ENCODE measurements at places on chromosomes 13 and 19.

DNA sequence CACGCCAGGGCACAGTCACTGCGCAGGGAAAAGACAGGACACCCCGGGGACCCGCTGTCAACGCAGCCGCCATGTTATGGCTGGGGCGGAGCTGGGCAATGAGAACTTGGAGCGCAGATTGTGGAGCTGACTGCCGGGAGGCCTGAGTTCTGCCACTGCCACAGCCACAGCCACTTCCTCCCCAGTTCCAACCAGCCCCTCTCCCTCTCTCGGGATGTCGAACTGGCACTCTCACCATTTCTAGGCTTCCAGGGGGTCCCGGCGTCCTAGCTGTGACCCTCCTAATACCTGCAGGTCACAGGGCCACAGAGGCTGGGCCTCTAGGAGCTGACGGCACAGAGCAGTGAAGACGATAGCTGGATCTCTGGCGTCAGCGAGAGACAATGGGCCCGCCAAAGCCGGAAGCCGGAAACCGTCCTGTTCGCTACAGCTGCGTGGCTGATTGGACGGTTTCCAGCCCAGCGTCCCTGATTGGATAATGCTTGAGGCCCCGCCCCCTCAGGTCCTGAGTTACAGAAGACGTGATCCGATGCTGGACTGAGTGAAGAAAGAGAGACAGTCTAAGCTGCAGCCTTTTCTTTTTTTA, at the start of gene ZNF506:
Gene ZNF506, minus strand, starts transcription at position 385 of the 586 bp plus-strand sequence. Its CDS starts 147 bp downstream, at position 238.
- DNase-seq = peak; percentile 99

GRCh38 chr19:52691215-52691610, 43.6 kb downstream of the ZNF611 start:
- DNase-seq = no peak

DNA sequence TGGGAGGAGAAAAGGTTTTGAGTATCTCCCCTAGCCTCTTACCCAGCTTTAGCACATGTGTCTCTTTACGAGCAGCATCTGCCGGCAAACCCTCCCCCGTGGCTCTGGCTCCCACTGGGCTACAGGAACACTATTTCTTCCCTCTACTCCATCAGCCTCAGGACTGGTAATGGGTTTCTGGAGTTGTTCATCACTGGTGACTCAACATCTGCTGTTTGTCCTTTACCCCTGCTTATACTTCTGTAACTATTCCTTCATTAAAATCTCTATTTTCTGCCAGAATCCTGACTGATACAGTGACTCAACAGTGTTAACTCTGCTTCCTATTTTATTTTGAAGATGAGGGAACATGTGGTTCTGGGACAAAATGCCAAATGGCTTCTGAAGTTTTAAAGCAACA, 437.3 kb upstream of the HTR2A start:
- DNase-seq = no peak

DNA sequence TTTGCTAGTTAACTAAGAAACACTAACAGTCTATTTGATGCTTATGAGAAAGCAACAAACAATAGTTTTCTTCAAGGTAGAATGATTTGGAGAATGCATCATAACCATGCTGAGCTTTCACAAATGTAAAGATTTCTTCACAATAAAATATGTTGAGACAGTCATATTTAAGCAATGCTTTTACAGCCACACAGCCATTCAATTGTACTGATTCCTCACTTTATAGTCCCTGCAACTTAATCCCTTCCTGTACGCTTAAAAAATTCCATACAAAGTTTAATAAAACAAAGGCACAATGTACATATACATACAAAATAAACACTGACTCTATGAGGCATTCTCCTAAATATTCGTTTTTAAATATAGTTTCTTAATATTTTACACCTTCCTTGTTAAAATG, 4.7 kb upstream of the ACOD1 start:
- no peak for DNase-seq

DNA sequence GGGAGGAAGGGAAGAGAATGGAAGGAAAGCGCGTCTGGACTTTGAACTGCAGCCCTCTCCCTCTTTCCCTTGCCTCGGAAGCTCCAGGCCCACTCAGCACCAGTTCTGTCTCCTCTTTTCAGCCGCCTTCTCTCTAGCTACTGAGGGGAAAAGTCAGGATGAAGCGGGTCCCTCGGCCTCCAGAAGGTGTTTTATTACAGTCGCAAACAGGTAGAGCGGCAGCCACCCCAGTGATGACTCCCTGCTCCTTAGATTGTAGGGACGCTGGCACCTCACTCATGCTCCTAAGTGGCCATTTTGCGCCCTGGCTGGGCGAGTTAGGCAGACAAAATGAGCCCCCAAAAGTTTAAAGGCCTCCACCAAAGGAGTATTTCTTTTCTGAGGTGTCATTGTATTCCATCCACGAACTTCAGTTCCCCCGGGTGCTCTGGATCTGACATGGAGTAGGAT, 954 bp upstream of the STK24 start:
- DNase-seq = no peak

GRCh38 chr19:49887665-49888509, 8.8 kb downstream of the IL4I1 start:
- no peak for DNase-seq

DNA sequence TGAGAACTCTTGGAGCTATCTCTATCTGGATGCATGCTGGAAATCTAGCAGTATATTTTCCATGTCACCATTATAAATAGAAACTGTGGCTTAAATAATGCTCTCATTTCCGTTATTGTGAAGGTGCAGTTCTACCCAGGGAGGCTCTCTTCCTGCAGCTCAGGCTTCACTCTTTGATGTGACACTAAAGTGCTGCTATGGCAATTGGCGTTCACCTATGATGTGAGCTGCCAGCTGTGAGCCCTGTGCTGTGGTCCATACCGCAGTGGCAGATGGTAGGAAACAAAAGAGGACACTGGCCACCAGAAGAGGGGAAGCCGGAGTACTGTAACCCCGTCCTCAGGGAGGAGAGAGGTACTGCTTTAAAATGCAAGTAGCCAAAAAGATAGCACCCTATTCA, 40.6 kb upstream of the ZNF681 start:
- DNase-seq = peak; percentile 58

DNA sequence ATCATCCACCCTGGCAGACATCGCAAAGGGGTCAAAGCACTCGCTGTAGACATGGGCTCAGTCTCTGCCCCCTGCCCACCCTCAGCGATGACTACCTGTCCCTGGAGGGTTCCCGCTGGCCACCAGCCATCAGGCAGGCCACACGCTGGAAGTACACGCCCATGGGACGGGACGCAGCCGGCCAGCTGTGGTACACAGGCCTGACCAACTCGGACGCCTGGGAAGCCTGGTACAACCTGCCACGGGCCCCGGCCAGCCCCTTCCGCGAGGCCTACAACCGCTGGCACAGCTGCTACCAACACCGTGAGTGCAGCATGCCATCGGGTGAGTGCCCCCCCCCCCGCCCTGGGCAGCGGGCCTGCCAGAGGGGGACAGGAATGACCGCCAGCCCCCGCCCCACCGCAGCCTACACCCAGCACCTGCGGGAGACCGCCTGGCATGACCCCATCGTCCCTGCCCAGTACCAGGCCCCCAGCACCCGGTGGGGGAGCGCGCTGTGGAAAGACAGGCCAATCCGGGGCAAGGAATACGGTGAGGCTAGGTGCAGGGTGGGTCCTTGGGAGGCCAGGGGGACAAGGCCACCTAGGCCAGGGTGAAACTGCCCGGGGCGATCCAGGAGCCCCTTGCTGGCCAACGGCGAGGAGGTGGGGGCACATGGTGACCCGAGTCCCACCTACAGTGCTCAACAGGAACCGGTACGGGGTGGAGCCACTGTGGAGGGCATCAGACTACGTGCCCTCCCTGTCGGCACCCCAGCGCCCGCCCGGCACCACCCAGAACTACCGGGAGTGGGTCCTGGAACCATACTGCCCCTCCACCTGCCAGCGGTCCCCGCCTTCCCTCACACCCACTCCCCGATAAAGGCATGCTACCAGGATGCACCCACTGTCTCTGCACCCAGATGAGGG, 4.4 kb downstream of the TEKTIP1 start:
- no peak for DNase-seq

- DNase-seq = no peak
Observed at GRCh38 chr13:60642552-60642951, 245.5 kb downstream of the TDRD3 start.

GRCh38 chr19:38597075-38597474, 20.7 kb downstream of the MAP4K1 start:
- DNase-seq = no peak

DNA sequence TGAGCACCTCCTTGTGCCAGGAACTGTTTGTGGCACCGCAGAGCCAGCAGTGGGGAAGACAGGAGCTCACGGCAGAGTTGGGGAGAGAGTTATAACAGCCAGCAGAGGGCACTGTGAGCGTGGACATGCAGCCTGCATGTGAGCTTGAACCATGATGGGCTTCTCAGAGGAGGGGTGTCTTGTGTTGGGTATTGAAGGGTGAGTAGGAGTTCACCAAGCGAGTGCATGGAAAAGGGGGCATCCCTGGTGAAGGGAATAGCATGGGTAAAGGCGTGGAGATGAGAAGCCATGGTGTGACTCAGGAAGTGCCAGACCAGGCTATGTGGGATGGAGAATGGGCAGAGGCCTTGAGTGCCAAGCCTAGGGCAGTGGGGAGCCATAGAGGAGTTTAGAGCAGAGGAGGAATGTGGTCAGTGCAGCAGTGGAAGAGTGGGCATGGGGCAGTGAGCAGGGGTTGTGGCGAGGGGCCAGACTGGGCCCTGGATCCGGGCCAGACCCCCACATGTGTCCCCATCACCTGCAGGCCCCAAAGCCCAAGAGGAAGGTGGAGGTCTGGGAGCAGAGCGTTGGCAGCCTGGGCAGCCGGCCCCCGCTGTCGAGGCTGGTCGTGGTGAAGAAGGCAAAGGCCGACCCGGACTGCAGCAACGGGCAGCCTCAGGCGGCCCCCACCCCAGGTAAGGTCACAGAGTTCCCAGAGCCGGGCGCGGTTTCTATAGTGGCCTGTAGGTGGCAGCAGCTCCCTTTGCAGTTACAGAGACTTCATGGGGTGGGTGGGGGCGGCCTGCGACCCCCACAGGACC, 11.8 kb upstream of the SHD start:
- peak; percentile 75 for DNase-seq

DNA sequence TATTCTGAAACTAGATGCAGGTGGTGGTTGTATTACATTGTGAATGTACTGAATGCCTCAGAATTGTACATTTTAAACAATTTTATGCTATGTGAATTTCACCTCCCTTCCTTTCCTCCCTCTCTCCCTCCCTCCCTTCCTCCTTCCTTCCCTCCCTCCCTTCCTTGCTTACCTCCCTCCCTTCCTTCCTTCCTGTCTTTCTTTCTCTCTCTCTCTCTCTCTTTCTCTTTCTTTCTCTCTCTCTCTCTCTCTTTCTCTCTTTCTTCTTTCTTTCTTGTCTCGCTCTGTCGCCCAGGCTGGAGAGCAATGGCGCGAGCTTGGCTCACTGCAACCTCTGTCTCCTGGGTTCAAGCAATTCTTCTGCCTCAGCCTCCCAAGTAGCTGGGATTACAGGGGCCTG, 37.2 kb downstream of the IER2 start:
- no peak for DNase-seq

DNA sequence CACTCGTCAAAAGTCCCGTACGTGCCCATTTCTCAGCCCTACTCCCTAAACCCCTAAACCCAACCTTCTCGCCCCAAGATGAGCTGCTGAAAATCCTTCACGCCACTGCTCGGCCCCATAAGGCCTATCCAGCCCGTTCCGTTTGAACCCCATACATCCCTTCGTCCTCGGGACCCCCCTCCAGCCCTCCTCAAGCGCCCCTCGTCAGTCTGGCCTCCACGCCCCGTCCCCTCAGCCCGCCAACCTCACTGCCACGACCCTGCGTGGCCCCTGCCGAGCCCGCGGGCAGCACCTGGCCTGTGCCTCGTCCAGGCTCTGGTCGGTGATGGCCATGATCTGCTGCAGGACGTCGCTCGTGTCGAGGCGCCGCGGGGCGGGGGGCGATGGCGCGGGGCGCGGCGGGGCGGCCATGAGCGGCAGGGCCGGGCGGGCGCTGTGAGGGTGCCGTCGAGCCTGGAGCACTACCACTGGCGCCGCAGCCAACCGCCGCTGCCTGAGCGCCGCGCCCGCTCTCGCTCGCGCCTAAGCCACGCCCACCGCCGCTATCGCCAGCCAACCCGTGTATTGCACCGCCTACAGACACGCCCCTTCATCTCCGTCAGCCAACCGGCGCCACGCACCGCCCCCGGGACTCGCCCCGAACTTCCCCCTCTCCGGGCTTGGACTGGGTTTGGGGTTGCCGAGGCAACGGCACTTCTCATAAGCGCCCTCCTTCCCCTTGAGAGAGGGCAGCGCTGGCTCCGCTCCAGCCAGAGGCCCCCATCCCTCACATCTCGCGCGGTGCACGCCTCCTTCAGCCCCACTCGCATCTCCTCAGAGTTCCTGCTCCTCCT, at the start of gene PBX4:
Gene PBX4, minus strand, starts transcription at position 469 of the 833 bp plus-strand sequence. Its CDS starts 58 bp downstream, at position 411.
- peak; percentile 100 for DNase-seq

- no peak for DNase-seq
Observed at GRCh38 chr13:67763384-67763783, 533.2 kb upstream of the PCDH9 start.

DNA sequence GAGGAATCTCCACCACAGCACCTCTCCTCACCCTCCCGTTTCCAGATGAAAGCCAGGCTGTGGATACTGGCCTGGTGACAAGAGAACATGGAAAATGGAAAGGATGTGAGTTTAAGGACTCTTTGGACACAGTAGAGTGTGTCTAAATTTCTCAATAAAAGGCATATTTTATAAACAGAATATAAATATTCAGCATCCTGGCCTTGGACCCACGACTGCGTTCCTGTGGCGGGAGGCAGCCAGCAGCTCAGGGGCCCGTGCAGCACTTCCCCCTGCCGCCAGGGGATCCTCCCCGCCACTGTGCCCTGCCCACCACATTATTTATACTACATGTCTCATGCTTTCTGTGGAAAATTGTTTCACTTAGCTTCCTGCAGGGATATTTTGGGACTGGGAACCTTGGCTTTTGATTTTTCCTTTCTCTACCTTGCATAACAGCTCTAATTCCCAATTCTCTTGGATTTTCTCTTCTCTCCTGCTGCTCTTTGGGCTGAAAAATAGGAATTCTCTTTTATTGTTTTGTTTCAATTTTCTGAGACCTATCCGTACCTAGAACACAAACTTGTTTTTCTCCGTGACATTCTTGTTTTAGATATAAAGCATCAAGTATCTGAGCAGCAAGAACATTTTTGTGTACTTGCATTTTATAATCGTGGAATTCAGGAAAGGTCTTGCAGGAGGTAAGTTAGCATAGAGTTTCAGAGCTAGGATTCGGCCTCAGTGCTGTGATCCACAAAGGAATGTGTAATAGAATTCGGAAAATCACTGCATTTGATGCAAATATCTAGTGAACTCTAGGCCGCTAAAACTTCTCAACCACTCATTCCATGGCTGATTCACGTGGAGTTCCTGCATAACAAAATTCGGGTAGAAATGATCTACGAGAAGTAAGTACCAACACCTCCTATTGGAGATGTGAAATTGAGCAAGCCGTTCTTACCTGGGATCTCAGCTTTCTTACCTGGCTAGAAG, 107.7 kb upstream of the SPATA13 start:
- no peak for DNase-seq

DNA sequence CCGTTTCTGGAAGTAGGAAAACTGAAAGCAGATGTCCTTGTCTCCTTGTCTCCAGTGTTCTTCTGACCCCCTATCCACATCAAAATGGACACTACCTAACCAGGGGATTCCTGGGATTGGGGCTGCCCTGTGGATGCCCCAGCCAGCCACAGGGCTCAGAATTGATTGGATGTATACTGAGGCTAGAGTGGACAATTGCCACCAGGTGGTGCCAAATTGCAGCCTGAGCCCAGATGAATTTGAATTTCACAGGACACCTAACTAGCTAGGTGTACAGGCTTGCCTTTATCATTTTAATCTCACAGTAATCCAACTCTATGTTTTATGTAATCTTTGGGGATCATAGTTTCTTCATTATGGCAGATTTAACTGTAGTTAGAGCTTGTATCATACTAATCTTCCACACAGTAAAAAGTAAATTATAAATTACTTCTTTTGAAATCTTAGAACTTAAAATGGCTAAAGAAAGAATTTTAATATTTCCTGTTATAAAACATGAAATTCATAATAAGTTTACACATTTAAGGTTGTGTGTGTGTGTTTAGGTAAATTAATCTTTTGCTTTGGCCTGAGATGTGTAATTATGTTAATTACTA, 58.0 kb downstream of the PIBF1 start:
- peak; percentile 42 for DNase-seq
